A172 (cell line): ENCODE measurements at places on chromosomes 11 and 22. TPM values are rescaled to one million over a fixed set of nuclear protein-coding genes. Genes with fewer than 3 reads are reported as not detected.
A peak's percentile ranks its signal among the peaks of the same experiment; 100 is the strongest.

DNA sequence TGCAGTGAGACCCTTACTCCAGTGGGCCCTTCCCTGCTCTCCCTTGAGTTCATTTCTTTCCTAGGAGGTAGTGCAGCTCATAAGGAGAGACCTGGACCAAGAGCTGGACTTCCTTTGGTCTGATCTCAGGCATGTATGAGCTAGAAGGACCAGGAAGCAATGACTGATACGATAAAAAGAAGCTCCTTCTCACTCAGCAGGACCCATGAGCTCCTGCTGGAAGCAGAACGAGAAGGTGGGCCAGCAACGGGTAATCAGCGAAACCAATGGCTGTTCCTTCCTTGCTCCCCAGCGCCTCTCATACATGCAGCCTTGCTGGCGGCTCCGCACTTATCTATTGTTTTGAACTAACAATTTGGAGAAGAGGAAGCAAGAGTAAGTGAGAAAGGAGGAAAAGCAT, 56.8 kb downstream of the RPUSD4 start:
- DNase-seq = no peak

DNA sequence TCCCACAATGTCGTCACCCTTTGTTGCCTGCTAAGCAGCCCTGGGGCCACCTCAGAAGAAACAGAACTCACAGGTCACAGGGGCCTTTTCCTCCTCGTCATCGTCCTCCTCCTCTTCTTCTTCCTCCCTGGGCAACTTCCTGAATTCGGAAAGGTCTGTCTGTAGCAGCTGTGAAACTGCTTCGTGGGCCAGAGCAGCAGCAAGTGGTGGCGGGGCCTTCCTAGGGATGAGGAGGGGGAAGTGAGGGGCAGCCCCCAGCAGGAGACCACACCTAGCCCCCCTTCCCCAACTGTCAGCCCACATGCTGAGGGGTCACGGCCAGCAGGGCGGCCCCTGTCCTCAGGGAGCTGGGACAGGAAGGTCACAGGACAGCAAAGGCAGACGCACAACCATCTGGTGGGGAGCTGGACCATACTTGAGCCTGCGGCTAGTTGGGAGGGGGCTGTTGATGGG, 13.2 kb downstream of the PPM1F start:
- no peak for DNase-seq

GRCh38 chr11:103537904-103538502, 428.8 kb downstream of the DYNC2H1 start:
- peak; percentile 25 for DNase-seq

- no peak for DNase-seq
Observed at GRCh38 chr11:97751952-97752351, 1268.8 kb upstream of the CNTN5 start.

GRCh38 chr11:69220561-69221051, 64.9 kb downstream of the SMIM38 start:
- no peak for DNase-seq

DNA sequence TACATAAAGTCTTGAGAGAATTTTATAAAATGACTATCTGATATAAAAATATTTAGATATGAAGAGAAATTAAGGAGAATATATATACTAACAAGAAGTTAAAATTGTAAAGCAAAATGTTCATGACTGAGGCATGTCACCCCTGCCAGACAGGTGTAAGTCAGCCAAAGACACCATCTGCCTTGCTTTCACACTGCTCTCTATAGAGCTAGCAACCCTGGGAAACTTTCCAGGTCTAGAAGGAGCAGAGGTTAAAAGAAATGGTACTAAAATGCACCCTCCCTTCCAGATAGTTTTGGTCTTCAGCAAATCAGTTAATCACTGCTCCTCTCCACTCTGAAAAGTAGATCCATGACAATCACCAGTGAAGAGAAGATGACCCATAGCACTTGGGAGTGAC, 16.5 kb downstream of the PPP2R1B start:
- DNase-seq = no peak

DNA sequence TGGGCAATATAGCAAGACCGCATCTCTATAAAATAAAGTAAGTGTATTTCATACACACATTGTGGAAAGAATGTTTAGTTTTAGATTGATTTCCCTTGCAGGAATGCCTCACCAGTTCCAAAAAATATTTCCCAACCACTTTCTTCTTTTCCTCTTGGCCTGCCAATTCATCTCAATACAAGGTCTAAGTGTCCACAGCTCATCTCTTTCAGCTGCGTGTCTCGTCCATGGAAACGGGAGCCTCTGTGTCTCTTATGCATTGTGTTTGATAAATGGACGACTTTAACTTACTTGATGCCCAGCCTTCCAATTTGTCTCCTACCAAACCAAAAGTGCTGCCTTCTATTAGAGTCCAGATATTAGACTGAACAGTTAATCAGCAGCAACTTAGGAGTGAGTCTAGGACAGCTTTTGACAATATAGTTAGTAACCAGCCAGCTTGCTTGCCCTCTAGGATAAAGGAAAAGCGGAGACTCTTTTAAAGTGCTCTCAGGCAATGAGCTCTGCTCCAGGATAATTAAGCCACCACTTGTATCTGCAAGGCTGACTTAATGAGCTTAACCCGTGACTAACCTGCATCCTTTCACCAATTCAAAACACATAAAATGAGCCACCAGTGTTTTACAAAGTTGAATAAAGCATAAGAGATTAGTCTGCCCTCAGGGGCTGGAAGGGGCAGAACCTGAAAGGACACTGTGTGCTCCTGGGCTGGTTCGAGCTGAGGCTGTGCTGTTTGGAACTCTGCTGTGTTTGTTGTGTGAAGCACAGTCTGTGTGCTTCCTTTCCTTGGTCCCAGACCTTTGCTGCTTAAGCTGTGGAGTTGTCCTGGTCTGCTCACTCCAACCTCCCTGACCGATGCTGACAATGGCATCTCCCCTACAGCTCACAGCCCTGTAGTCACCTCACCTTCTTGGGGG, 27.5 kb downstream of the FBXO7 start:
- no peak for DNase-seq

DNA sequence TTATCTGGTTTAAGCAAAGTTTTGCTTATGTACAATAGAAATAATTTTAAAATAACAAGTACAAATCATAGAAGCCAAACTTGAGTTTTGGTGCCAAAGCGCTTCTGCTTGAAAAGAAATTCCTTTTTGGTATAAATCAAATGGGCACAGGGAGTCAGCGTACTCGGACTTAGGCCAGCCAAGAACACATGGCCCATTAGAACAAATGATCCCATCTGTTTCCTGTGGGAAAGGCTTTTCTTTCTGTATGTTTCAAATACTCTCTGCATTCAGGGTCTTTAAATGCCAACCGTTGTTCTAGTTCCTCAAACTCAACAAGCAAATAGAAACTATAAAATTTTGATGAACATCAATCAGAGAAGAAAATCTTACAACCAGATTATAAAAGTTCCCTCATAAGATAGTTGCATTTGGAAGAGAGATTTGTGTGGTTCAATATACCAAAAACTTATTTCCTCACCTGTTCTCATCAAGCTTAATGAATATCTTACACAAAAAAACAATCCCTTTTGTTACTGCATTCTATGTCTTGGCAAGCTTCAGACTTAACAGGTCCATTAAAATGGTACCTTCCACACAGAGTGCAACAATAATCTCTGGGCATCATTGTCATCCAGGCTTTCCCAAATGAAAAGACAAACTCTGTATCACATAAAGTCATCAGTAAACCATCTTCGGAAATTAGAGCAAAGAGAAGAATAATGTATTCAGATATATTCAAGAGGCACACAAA, 739.8 kb upstream of the API5 start:
- no peak for DNase-seq

- no peak for DNase-seq
Observed at GRCh38 chr22:20113551-20114310, 2.2 kb upstream of the RANBP1 start.

DNA sequence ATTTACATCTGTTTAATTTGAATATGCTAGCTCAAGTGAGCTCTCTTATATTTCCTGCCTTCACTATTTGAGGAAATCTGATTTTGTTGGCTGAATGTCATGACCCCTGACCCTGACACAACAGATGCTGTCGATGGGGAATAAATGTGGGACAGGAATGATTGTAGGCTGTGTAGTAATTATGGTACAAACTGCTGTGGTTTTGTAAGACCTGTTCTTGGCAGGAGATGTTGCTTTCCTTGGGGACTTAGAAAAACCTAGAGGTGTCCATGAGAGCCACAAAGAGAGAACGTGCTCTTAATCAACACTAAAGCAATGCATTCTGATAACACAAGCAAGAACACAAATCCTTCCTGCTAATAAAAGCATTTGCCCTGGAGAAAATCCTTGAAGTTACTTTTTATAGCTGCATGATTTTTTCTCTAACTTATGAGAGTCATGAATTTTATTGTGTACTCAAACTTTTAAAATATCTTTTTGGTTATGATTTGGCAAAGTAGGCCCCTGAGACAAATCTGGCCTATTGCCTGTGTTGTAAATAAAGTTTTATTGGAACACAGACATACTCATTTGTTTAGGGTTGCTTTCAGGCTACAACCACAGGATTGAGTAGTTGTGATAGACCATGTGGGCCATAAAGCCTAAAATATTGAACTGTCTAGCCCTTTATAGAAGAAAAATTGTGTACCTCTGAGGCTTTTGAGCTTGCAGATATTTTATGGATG, 90.2 kb downstream of the DDX10 start:
- DNase-seq = no peak

The PGA5 gene
- total RNA-seq = 0.17 TPM in 1 of 2 replicates, not detected in the other

The PHF21B gene
- not detected in 2 replicates for total RNA-seq

The OR5M10 gene
- not detected in 2 replicates for total RNA-seq
